ENCODE measurements at places on chromosomes 1 and 21. TPM values are rescaled to one million over a fixed set of nuclear protein-coding genes. Genes with fewer than 3 reads are reported as not detected.
A peak's percentile ranks its signal among the peaks of the same experiment; 100 is the strongest.

DNA sequence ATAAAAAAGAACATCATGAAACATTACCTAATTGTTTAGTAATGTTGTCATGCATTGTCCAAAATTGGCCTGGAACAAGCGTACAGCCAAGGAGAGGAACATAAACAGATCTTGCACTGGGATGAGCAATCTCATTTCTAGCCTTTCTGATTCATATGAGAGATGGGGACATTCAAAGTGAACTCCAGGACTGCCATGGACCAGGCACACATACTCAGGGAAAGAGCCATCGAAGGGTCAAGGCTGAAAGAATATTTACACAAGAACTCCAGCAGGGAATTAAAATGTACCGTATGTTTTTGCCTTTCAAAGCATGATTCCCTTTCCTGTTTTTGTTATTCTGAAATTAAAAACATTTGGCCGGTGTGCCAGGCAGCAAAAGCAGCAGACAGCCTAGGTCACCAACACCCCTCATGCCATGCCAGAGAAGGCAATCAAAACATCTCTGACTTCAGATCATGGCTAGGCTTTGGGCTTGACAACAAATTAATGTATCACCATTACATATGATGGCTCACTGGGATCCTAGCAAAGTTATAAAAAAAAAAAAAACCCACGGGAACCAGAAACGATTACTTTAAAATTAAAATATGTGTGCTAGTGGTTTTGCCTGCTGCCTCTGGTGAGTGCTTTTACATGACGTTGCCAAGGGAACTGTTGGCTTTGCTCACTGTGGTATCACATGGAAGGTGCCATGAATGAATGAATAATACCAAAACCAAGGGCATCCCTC is 159.8 kb downstream of the TGFBR3 start:
- peak; percentile 42 for ATAC-seq

- no peak for ATAC-seq
Measured at GRCh38 chr21:14602382-14602958, 56.4 kb upstream of the SAMSN1 start.

C4BPA gene
- not detected for total RNA-seq

CRABP2 gene
- 2.2 TPM for total RNA-seq

PINK1 gene
- 4.1 TPM for total RNA-seq

DNA sequence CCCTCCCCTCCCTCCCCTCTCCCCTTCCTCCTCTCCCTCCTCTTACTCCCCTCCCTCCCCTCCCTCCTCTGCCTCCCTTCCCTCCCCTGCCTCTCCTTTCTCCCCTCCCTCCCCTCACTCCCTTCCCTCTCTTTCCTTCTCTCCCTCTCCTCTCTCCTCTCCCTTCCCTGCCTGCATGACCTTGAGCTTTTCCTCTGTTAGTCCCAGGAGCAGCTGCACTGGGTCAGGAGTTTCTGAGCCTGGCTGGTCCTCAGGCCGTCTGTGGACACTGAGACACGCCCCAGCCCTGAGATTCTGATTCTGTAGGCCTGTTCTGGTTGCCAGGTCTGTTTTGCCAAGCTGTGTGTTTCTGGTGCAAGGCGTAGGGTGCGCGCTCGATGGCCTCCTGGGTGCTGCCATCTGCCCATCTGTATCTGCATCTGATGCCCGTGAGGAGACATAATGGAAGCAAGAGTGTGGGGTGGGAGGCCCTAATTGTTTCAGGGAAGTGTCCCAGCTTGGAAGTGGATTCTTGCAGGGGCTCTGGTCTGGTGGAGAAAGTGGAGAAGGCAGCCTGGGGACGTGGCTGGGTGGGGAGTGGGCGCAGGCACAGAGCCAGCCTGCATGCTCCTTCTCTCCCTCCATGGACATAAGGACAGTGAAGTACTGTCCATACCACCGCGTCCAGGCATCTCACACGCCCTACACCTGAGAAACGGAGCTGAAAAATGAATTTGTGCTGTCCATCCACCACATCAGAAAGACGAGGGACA is 97.2 kb downstream of the WDR4 start:
- ATAC-seq = no peak
